IPS DF 6.9 (cell line): ENCODE measurements at places on chromosomes 5 and 9.

DNA sequence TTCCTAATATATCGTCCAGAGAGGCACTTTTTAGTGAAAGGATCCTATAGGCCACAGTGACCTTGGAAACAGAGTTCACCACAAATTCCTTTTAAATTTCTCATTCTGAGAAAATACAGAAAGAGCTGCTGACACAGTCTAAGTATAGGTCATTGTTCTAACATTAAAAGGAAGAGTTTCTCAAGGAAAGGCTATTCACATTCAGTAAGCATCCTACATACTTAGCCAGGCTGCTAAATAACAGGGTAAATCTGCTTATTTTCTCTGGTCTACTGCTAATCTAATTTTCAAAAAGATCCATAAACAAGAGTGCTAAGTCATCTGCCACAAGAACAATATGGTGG is 313.7 kb downstream of the PDE4D start:
- no peak for DNase-seq

DNA sequence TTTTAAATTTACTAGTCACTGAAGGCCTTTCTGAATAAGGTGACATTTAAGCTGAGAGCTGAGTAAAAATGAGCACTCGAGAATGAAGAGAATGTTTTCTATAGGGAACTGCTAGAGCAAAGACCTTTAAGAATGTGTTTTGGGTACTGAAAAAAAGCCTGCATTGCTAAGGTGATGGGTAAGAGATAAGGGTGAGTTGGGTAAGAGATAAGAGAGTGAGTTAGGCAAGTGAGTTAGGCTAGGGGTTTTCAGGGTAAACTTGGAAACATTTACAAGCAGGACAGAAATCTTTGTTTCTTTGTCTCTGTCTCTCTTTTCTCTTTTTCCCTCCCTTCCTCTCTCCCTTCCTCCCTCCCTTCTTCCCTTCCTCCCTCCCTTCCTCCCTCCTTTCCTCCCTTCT is 5.6 kb downstream of the RAD23B start:
- DNase-seq: no peak

GRCh38 chr9:111900151-111900857 is 3.7 kb downstream of the UGCG start:
- no peak for DNase-seq

DNA sequence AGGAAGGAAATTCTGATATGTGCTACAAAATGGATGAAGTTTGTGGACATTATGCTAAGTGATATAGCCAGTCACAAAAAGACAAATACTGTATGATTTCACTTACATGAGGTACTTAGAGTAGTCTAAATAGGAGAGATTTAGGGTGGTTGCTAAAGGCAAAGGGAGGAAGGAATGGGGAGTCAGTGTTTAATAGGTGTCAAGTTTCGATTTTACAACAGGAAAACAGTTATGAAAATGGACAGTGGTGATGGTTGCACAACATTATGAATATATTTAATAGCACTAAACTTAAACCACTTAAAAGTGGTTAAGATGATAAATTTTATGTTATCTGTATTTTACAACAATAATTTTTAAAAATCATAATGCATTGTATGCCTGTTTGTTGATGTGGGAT is 40.4 kb upstream of the ECM2 start:
- no peak for DNase-seq

- DNase-seq: no peak
These were observed 164.5 kb upstream of the NFIB start for GRCh38 chr9:14478175-14479162.

DNA sequence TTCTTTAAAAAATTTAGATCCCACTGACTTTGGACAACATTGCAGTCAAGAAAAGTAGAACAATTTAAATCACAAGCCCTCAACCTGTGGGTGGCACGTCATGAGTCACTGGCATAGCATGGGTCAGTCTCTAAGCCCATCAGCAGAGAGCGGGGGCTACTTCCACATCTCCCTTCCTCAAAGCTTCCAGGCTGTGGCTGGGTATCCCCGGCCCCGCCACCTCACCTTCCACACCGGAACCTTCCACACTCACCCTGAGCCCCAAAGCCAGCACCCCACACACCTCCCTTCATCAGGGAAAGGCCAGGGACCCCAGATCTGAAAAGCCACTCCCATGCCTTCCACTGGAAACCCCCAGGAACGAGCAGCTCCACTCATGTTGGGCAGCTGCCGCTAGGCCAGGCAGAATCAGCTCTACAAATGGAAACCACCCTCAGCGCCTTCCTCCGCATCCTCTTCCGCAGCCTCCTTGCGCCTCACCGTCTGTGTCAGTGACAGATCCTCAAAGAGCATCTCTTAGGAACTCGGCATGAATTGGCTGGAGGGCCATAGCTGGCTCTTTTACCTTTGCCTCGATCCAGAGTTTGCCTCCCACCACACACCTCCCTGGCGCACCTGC is 156.5 kb downstream of the ERCC6L2 start:
- DNase-seq: no peak

DNA sequence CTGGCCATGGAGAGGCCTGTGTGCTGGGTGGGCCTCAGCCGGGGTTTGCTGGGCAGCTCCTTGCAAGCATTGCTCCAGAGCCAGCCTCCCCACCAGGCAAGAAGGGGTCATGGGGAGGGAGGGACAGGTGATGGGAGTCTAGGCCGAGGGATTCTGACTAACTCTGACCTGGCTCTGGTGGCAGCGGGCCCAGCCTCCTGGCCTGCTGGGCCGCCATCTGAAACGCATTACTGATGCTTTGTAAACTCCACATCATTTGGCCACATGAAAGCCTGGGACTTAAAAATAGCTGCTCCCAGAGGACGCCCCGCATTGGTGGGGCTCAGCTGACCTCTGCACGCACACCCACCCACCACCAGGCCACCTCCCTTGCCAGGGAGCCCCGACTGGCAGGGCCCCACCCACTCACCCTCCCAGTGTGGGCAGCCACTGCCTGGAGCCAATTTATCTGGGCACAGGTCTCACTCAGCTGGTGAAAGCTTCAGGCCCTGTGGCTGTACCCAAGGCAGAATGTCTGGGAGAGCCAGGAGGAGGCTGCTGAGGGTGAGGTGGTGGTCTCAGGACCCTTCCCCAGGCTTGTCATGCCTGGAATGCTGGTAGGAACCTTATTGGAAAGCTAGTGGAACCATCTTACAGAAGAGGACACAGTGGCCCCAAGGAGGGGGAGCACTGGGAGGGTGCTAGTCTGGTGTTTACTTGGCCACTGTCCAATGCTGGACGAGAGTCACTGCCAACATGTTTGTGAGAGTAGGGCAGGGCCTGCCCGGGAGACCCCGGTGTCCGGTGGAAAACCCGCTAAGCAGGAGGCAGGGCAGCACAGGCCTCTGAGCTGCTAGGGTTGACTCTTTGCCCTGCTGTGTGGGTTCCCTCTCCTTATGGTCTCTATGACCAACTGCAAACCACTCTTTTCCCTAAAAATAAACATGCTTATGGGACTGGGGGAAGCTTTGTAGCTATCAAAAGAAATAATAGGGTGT is 10.8 kb downstream of the TCF7 start:
- no peak for DNase-seq

DNA sequence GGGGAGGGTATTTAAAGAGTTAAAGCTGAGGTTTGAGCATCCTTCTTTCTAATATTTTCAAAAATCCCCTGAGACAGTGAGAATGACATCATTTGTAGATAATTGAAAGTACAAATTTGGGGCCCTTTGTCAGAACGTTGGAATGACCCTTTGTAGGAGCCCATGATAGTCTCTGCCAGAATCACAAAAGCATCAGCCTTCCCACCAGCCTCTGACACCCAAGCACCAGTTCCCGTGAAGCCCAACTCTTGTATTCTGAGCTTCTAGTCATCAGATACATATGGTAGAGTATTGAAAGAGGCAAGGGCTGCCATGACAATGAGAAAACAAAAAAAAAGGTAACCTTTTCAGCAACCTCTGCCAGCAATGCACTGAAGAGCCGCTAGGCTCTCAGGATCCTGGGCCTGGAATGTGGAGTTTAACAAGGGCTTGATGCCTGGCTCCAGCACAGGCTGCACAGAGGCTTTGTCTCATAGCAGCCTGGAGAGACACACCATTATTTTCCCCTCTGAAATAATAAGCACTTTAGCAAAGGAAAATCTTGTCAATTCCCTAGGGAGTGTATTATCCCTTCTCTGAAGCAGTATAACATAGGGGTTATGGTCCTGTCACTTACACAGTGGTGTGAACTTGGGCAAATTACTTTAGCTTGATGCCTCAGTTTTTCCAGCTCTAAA is 114.4 kb downstream of the ZNF608 start:
- DNase-seq: no peak

DNA sequence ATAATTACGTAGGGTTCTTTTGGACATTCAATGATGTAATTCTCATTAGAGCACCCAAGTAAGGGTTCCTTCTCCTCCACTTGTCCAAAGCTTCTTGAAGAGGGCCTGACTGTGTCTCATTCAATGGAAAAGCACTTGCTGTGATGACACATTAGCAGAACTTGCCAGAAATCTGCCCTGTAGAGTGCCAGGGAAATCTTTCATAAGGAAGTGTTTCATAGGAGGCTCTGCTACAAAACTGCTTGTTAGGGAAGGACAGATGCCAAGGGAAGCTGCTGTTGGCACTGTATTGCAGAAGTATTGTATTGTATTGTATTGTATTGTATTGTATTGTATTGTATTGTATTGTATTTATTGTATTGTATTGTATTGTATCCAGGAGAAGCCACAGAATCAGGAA is 45.5 kb upstream of the MPDZ start:
- no peak for DNase-seq

DNA sequence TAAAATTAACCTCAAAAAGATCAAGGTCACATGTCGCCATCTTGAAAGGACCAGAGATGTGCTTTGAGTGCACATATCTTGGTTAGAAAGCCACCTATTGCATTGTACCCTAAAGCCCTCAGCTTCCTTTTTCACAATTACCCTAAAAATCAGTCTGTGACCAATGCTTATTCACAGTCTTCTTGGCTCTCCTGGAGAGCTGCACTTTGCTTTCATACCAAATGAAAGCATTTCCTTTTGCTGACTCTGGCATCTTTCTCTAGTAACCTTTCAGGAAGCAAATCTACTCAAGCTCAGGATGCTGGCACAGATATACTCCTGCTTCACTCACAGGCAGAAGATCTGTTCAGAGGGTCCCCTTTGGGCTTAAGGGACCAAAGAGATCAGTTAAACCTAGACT is 160.7 kb upstream of the PUM3 start:
- no peak for DNase-seq

GRCh38 chr5:131528682-131529081 is 106.3 kb downstream of the RAPGEF6 start:
- DNase-seq: no peak

- DNase-seq: no peak
These were observed 18.1 kb upstream of the NEUROG1 start for GRCh38 chr5:135553688-135554462.

- no peak for DNase-seq
These were observed 82.6 kb upstream of the GRHPR start for GRCh38 chr9:37339923-37340322.

DNA sequence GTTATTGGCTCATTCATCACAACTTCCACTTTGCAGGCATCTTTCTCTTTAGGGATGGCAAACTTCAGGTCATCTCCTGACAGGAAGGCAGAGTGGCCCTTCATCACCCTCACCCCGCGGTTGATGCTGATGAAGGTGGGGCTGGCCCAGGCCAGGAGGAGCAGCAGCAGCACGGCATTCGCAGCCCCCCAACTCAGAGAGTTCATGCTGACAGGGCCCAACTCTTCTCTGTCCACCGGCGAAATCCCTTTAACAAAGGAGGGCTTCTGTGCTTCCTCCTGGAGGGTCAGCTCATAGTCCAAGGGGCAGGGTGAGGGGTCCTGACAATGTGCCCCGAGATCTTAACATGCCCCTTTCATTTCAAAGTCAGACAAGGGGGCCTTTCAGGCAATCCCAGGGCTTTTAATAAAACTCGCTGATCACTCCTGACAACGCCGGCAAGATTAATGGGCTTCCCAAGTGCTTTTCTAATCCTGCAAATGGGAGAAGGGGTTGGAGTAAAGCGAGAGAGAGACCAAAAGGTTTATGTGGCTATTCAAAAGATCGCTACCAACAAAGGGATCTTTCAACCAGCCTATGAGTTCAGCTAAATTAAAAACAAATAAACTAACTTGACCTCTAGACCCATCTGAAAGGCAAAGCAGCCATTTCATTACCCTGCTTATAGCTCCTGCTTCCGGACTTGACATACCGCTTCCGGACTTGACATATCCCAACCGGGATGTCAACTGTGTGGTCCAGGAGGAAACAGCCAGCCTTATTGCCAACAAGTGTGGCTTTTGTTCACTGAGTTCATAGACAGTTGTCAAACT is 41.2 kb downstream of the FREM1 start:
- no peak for DNase-seq

DNA sequence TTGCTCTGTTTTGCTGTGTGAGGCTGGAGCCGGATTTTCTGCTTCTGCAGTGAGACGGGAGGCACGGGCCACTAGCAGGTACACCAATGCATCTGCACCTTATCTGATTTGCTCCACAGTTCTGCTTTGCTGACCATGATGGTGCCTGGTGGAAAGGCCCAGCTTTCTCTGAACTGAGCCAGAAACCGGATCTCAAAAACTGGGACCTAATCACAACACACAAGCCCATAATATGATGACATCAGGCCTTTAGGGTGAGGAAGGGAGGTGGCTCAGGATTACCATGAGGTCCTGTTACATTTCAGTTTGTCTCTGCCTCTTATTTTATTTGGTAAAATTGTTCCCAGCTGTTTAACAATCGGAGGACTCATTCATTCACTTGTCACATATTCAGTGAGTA is 49.8 kb downstream of the FGF1 start:
- no peak for DNase-seq

DNA sequence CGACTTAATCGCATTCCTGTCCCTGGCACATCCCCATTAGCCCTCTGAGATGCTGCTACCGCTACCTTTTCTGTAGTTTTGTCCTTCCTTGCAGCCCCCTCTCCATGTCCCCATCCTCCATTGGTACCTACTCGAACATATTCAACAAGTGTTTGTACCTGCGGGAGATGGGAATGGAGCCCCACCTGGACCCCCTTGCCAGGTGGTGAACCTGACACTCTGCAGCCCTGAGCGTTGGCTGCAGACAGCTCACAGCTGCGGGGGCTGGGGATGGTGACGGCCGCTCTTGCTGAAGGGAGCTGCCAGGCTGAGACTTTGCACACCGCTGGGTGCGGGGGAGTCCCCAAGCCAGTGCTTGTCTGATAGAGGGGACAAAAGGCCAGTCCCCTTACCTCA is 96.3 kb upstream of the DAP start:
- DNase-seq: no peak

GRCh38 chr9:114501796-114502682 is 3.2 kb downstream of the WHRN start:
- no peak for DNase-seq

GRCh38 chr9:98437458-98438034 is 182.1 kb upstream of the TBC1D2 start:
- DNase-seq: no peak

GRCh38 chr5:61329550-61330128 is 2.4 kb upstream of the ZSWIM6 start:
- DNase-seq: no peak
